ENCODE measurements at places on chromosomes 7 and 10.

- DNase-seq, result no peak
Observed at GRCh38 chr7:124137664-124138063, 104.8 kb upstream of the TMEM229A start.

GRCh38 chr10:52768001-52768532 lies 4.5 kb downstream of the MBL2 start:
- no peak for DNase-seq

DNA sequence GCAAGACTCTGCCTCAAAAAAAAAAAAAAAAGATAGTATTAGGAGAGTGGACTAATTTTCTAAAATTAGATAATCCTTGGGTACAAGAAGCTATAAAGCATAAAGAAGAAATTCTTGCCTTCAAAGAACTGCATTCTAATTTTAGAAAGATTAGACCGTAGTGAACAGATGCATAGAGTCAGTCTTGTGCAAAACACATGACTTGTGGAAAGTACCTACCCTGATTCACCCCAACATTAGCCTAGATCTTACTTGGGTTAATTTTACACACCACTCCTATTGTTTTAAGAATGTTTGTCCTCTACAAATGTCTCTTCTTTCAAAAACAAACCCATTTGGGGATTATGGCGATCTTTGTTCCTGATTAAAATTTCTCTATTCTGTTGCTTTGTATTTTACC lies 38.9 kb upstream of the SP8 start:
- no peak for DNase-seq

GRCh38 chr10:61896854-61897661 lies 4.4 kb upstream of the ARID5B start:
- DNase-seq, result peak; percentile 32

DNA sequence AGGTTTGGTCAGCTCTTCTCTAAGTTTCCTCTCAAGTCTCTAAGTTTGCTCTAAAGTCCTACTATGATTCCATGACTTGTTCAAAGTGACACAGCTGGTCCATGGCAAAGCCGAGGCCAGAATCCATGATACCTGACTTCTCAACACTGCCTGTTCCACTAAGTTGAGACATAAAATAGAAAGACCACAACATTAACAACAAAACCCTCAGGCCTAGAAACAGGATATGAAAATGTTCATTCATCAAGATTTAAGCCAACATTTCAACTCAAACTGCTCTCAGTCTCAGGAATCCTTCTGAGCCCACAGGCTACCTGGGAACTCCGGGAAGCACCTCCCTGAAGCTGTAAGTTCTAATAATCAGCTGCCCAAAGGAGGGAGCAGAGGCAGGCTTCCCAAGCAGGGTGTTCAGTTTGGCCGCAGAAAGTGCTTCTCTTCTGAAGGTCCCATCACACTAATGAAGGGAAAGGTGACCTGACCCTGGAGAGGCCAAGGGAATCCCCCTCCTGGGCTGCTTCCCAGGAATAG lies 62.9 kb downstream of the STK17A start:
- no peak for DNase-seq

DNA sequence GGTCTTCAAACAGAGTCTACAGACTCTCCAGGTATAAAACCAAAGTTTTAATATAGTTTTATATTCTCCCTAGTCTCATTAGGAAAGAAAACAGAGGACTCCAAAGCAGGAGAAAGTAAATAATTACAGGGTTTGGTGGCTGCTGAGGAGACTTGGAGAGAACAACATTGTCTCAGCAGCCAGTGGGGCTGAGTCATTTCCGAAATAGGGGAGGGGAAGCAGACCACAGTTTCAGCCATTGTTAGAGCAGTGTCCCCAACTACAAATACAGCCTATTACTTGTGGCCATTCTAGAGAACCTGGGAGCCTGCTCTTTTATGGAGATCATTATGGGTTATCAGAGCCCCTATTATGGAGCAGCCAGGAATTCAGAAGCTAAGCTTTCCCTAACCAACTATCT lies 44.2 kb upstream of the A1CF start:
- DNase-seq, result no peak

DNA sequence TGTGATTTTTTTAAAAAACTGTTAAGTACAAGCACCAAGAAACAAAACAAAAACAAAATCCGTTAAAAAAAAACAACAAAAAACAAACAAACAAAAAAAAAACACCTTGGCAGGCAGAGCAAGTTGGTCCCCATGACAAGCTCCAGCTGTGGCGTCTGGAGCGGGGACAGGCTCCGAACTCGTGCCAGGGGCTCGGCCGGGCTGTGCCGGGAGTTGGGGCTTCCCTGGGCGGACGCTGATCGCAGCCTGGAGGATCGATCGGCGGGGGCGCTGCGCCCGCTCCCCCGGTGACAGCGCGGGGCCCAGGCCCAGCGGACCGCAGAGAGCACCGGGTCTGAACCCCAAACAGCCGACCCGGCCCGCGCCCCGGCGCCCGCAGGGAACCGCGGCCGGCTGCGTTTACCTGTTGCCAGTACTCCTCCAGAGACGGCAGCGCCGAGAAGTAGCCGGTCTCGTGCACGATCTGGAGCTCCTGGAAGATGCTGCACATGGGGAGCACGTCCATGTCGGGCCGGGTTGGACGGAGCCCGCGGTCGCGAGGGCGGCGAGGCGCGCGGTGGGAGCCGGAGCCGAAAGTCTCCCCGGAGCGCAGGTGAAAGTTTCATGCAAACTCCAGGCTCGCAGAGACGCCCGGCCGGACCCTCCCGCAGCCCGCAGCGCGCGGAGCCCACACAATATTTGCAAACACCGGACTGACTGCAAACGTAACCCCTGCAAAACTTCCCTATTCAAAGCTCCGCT lies at the start of gene KLF6:
KLF6 (minus strand) TSS at position 700 of the 741 bp plus-strand sequence; CDS start at position 505, 195 bp downstream.
- DNase-seq, result no peak

DNA sequence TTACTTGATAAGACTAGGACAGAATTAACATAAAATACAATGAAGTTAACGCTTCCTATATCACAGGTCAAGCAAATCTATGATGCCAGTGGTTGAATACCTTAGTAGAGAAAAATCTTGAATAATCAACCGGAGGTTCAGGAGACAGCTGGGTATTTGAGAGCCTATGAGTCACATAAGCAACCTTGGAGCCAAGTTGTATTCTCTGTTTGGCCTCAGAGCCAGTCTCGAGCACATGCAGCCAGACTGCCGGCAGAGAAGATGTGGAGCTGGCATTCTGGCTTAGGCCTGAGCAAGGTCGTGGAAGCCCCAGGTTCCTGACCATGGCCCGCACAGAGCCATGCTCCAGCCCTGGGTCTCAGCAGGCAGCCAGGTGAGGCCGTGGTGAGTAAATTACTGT lies 90.3 kb downstream of the FAM204A start:
- no peak for DNase-seq

DNA sequence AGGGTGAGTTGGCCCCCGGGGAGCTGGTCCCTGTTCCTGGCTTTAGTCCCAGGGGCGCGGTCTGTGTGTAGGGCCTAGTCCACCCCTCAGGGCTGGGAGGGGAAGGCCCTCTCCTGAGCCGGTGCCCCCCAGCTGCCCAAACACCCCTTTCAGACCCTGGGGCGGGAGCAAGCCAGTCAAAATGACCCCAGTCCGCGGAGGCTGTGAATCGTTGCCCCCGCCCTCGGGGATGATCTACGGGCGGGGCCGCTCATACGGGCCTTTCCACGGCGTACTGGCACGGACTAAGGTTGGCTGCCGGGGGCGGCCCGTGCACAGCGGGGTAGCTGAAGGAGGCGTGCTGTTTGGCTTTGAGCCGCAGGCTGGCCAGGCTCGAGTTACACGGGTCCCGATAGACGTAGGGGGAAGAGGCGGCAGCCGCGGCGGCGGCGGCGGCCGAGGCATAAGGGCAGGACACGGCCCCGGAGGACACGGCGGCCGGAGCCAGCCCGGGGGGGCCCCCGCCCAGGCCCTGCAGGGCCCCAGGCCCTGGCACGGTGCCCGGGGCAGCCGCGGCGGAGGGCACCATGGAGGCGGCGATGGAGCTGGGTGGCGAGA lies 4.3 kb downstream of the ELOVL3 start:
- DNase-seq, result peak; percentile 53

- DNase-seq, result no peak
Observed at GRCh38 chr7:22791204-22792158, 31.2 kb downstream of the TOMM7 start.
